ENCODE measurements at places on chromosomes 6 and 20. TPM values are rescaled to one million over a fixed set of nuclear protein-coding genes. Genes with fewer than 3 reads are reported as not detected.

Gene NHLRC1
- 1.9 TPM for total RNA-seq

Gene NCR2
- total RNA-seq = not detected

Gene CRISP3
- total RNA-seq = not detected

Gene MCCD1
- total RNA-seq = not detected

Gene WFDC2
- total RNA-seq = not detected

Data from cardiac atrium fibroblast (primary cell).